ENCODE measurements at places on chromosomes 3 and 15. TPM values are rescaled to one million over a fixed set of nuclear protein-coding genes. Genes with fewer than 3 reads are reported as not detected.
A peak's percentile ranks its signal among the peaks of the same experiment; 100 is the strongest.

LYZL4 gene
- not detected for total RNA-seq

CILP gene
- total RNA-seq, result not detected

TAGLN3 gene
- not detected for total RNA-seq

LNP1 gene
- 1.2 TPM for total RNA-seq

GHSR gene
- total RNA-seq, result not detected

MORC1 gene
- total RNA-seq, result not detected

C3orf52 gene
- total RNA-seq, result 10.4 TPM

HRG gene
- total RNA-seq, result 0.16 TPM

CCDC191 gene
- total RNA-seq, result 5.2 TPM

SUSD5 gene
- 3.8 TPM for total RNA-seq

ACKR4 gene
- not detected for total RNA-seq

SPATA12 gene
- 0.12 TPM for total RNA-seq

MYD88 gene
- 19.7 TPM for total RNA-seq

AGTR1 gene
- total RNA-seq, result not detected

TMEM212 gene
- total RNA-seq, result not detected

SPTBN5 gene
- total RNA-seq, result 1.1 TPM

ATP13A4 gene
- not detected for total RNA-seq

- no peak for DNase-seq
Observed at GRCh38 chr3:126434264-126434590, 39.5 kb downstream of the CFAP100 start.

DNA sequence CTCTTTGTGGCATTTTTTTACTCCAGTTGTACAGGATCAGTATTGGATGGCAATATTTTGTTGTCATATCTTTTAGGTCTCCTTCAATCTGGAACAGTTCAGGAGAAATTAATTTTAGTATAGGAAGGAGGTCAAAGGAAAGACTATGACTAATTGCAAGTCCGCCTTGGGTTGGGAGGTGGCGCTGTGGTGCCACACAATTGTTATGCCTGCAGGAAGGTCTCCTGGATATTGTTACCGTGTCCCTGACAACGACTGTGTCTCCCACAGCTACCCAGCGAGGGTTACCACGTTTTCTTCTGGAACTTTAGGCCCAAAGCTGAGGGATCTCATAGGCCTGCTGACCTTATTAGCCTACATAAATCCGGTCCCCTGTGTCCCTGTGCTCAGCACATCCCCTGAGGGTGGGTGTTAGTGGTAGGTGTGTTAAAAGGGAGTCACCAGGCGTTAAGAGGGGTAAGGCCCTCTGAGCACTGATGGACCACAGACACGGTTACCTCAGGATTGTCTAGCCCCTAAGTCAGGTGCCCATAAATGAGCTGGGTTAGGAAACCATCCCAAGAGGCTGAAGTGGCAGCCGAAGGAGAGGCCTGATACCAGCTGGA, 31.5 kb downstream of the KCNAB1 start:
- DNase-seq, result peak; percentile 69

GRCh38 chr3:40753951-40754350, 229.2 kb downstream of the ZNF621 start:
- no peak for DNase-seq

DNA sequence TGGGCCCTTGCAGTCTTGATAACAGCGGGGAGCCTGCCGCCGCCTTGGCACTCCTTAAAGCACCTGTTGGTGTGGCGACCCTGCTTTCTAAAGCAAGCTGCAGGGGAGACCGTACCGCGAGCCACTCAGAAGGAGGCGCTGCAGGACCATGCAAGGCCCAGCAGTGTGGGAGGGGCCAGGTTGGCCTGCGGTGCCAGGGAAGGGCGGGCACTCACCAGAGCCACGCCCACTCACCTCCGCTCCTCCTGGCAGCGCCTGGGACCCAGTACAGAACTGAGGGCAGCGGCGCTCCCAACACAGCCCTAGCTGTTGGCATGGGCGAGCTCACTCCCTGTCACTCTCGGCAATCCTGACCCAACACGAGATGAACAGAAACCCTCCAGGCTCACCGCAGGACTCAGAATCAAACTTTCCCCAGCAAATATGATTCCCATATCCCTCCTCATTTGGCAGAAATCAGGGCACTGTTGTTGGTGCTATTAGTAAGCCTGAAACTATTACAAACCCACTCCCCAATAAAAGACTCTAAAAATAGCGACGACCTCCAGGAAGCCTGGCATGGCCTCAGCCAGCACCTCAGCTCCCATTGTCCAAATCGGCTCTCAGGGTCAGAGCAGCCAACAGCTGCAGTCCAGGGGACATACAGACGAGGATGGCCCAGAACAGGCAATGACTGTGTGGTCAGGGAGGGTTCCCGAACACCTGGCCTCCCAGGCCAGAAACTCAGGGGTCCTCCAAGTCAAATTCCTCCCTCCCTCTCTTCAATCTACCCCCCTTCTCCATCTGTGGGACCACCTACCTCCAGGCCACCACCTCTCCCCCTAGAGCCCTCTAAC, 77.2 kb downstream of the TBC1D2B start:
- peak; percentile 71 for DNase-seq

- peak; percentile 41 for DNase-seq
Observed at GRCh38 chr3:139745831-139746230, 68.1 kb upstream of the NMNAT3 start.

- DNase-seq, result no peak
Observed at GRCh38 chr3:49329186-49329585, 10.7 kb downstream of the USP4 start.

GRCh38 chr3:99710094-99710493, 71.7 kb downstream of the COL8A1 start:
- DNase-seq, result no peak

DNA sequence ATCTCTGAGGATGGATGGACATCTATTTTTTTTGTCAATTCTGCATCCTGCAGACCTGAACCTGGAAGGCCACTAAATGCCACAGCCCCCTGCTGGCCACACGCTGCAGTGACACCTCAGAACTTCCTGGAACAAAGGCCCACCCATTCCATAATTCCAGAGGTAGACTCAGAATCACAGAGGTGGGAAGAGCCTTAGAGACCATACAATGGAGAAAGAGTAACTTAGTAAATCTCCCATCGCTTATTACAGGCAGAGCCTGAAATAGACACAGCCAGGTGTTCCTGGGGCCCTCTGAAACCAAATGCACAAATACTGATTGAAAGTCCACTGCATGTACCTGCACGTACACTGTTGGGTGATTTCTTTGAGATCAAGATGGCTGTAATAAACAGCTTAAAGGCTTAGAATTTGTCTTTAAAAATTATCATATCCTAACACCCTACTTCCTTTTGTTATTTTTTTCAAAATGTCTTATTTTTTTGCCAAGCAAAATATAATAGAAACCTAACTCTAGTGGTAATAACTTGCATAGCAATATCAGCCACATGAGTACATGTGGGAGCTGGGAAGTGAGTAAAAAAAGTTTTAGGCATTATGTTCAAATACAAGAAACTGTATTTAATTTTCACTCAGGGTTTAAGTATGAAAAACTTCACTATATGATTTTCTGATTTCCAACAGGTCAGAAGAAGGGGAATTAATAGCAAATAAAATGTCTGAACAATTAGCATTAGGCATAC, 62.7 kb downstream of the EOMES start:
- DNase-seq, result peak; percentile 66

DNA sequence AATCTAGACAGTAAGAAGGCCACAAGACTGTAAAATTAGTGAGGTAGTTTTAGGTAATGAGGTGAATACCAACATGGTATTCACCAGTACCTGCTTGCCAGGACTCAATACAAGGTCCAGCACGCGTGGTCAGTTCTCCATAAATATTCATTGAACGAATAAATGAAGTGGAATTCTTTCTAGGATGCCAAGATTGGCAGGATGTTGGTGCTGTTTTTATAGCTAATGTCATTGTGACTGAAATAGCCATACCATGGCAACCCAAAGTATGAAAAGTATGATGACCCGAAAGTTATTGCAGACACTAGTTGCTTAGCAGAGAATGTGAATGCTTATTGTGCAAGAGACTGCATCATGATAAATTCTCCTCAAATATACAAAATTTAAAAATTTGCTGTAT, 307.2 kb downstream of the KCNH8 start:
- DNase-seq, result no peak

DNA sequence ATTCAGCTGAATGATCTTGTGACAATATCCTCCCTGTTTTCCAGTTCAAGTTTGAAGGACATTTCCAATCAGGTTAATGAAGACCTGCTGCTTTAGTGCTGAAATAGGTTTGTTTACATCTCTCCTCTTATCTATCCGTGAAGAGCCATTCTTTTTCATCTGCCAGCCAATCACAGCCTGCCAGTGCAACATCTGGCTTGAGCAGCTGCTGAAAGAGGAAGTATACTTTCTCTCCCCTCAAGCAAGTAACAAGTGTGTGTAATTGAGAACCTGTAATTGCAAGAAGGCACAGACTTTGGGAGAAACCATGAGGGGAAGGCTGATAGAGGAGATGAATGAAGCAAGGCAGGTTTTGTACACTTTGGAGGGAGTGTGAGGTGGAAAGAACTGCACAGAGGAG, 404.3 kb downstream of the AGBL1 start:
- DNase-seq, result no peak

DNA sequence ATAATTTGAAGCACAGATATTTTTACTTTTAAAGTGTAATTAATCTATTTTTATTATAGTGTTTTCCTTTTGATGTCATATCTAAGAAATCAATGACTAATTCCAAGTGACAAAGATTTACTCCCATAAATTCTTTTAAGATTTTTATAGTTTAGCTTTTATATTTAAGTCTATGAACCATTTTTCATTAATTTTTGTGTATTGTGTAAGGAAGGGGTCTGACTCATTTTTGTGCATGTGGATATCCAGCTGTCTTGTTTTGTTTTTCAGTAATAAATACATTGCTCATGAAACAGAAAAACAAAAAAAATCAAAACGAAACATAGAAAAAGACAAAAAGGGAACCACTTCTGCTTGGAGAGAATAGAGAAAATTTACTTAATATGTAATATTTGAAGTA, 145.1 kb downstream of the EPHA6 start:
- peak; percentile 27 for DNase-seq

DNA sequence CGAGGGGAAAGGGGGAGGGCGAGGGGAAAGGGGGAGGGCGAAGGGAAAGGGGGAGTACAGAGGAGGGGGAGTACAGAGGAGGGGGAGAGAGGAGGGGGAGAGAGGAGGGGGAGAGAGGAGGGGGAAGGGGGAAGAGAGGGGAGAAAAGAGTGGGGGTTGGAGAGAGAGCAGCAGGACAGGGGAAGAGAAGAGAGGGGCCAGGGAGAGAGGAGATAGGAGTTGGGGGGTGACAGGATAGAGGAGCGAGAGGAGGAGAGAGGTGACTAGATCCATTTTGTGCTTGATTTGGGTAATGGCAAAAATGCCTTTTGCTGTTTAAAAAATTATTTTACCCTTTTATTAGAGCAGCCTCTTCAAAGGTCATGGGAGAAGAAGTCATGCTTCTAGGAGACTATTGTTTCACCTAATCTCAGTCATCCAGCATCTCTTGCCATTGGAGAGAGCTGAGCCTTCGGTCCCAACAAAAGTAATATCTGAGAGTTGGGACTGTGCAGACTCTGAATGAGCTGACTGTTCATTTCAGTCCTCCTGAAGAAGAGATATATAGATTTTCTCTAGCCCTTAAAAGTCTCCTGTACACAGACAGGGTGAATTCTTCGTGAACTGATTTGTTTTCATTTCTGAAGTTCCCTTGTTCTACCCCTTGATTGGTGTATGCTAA, 15.1 kb upstream of the TOP2B start:
- DNase-seq, result no peak

DNA sequence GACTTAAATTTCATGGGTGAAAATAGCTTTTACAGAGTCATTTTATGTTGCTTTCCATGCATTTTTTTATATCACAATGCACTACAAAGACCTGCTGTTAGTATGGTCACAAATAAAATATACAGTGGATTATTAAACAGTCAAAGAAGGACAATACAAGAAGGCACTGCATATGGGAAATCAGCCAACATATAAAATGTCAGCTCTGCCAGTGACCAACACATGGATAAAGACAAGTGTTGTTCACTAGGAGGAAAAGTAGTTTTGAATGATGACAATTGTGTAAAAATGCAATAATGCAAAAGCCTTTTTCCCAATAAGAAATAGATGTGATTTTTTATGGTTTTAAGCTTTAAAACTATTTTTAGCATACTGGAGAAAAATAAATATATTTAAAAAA, 425.3 kb upstream of the CBLB start:
- DNase-seq, result no peak

- no peak for DNase-seq
Observed at GRCh38 chr15:80367661-80368060, 36.5 kb upstream of the ARNT2 start.

- DNase-seq, result no peak
Observed at GRCh38 chr15:69713726-69714559, 261.3 kb downstream of the RPLP1 start.

GRCh38 chr3:195888311-195888761, 20.0 kb downstream of the TNK2 start:
- no peak for DNase-seq

- no peak for DNase-seq
Observed at GRCh38 chr3:73773233-73773632, 148.5 kb upstream of the PDZRN3 start.

DNA sequence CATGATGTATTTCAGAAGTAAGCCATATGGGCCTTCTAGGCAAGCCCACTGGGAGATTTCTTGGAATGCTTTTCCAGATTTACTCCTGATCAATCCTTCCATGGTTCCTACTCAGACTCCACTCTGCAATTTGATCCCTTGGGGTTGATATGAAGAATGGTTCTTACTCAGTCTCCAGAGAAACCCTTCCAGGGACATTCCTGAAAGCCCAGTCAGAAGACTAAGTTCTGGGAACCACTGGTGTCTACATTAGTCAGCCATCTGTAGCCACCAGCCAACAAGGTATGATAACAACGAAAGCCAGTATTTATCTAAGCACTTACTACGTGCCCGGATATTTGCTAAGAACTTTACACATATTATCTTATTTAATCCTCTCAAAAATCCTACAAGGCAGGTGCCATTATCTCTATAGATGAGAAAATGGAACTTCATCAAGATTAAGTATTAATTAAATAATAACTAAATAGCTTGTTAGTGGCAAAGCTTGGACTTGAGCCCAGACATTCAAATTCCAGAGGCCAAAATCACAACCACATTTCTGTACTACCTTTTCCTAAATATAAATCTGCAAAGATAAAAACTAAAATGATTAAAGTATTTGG, 32.7 kb downstream of the ZNF385D start:
- DNase-seq, result peak; percentile 93

- DNase-seq, result no peak
Observed at GRCh38 chr3:32759342-32759741, 58.5 kb upstream of the TRIM71 start.

DNA sequence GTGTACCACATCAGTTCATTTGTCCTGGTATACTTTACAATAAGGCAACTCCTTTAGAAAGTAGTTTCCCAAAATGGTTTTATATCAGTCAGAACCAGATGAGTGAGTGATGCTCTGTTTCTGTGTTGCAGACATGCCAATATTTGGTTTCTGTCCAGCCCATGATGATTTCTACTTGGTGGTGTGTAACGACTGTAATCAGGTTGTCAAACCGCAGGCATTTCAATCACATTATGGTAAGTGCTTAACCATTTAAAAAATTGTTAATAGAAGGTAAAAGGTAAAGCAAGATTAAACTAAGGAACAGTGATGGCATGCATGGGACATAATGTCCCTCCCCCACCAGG, 40.0 kb upstream of the SCAANT1 start:
- no peak for DNase-seq

Data from MCF 10A (cell line).